ENCODE measurements at places on chromosomes 7 and 10.

GRCh38 chr7:136693166-136694119, 175.0 kb upstream of the CHRM2 start:
- no peak for DNase-seq

DNA sequence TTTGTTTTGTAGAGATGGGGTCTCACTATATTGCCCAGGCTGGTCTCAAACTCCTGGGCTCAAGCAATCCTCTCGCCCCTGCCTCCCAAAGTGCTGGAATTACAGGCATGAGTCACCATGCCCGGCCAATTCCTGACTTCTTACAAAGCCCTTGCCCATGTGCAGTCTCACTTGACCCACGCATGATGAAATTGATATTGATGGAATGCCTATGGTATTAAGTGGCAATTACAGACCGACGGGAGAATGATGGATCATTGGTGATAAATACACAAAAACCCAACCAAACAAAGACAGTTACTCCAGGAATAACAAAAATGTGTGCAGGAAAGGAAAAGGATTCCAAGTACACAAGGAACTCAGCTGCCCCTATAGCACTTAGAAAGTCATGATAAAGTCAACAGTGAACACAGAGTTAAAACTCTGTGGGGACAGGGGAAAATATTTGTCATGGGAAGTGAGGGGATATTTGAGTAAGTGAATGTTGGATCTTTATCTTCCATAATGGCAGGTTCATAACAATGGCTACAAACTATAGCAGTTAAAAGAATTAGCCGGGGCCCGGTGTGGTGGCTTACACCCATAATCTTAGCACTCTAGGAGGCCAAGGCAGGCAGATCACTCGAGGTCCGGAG, 21.6 kb downstream of the HIP1 start:
- DNase-seq, result peak; percentile 78

DNA sequence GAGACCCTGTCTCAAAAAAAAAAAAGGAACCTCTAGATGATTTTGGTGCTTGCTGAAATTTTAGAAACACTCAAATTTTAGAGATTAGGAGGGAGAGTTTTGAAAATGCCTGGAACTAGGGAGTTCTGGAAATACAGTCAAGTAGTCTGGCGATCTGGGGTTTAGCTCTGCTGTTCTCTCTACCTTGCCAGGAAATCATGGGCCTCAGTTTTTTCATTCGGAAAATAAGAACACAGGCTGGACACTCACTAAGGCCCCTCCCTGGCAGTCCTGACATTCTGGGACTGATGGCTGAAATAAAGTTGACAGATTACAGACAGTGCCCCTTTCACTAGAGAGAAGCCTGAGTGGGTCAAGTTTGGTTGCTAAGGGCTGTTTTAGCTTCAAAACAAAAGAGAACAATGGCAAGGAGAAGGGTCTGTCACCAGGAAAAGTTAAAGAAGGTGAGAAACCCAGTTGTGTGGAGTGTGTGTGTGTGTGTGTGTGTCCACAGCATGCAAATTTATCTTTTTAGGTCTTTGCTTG, 25.0 kb upstream of the CALN1 start:
- DNase-seq, result no peak

- no peak for DNase-seq
Observed at GRCh38 chr7:149188637-149189259, 6.6 kb upstream of the ZNF282 start.

DNA sequence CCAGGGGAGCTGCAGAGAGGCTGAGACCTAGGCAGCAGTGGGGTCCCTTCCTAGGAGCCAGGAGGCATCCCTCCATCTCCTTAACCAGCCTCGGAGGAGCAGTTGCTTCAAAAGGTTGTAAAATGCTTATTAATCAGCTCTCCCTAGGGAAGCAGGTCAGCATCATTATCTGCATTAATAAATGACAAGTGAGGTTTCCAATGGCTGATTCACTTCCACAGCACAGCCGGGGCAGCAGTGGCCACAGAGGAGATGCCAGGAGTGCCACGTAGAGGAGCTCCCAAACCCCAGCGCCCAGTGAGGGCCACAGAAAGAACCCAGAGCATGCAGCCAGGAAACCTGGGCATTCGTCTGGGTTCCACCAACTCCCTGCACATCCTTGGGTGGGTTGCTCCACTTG, 8.2 kb upstream of the NPFFR1 start:
- DNase-seq, result peak; percentile 39

GRCh38 chr7:113202284-113202683, 83.9 kb upstream of the SMIM30 start:
- no peak for DNase-seq

DNA sequence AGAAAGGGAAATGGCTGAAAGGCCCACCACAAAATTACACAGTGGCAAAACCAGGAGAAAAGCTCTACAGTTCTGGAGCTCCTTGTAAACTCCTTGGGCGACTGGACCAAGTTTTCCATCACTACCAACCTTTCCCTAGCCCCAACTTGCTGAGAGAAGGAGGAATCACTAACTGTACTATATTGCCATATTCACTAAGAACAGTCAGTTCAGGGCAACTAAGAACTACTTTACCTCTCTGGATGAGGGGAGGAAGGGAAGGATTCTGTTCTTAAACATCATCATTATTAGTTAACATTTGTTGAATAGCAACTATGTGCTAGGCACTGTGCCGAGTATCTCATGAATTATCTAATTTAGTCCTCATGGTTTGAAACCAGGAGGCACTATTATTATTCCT, 98.1 kb upstream of the SVIL start:
- no peak for DNase-seq

- no peak for DNase-seq
Observed at GRCh38 chr10:130340816-130341215, 204.6 kb downstream of the GLRX3 start.

- DNase-seq, result no peak
Observed at GRCh38 chr10:123562387-123562786, 103.8 kb upstream of the GPR26 start.

DNA sequence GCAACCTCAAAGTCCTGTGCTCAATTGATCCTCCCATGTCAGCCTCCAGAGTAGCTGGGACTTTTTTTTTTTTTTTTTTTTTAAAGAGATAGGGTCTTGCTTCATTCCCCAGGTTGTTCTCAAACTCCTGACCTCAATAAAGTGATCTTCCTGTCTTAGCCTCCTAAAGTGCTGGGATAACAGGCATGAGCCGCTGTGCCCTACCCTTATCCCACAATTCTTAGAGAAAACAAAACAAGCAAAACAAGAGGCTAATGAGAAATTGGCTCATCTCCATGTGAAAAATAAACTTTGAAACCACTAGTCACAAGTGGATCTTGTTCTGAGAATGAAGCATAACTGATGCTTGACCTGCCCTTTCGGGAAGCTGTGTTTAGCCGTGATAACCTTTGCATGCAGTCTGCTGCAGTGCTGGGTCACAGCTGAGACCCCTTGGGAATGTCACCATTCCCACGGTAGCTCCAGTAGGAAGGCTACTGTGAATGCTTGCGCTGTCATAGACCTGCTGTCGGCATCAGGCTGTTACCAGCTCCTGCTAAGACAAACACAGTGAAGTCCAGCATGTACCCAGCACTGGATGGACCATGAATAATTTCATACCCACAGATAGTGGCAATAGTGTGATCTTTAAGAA, 290.7 kb upstream of the KIAA1217 start:
- DNase-seq, result no peak

GRCh38 chr7:116138202-116138801, 72.0 kb upstream of the TES start:
- peak; percentile 69 for DNase-seq

- DNase-seq, result no peak
Observed at GRCh38 chr10:11435581-11435981, 175.9 kb downstream of the USP6NL start.
